ENCODE measurements at places on chromosomes 3 and 15.

GRCh38 chr3:21067031-21067813 lies 683.8 kb downstream of the ZNF385D start:
- DNase-seq = no peak

DNA sequence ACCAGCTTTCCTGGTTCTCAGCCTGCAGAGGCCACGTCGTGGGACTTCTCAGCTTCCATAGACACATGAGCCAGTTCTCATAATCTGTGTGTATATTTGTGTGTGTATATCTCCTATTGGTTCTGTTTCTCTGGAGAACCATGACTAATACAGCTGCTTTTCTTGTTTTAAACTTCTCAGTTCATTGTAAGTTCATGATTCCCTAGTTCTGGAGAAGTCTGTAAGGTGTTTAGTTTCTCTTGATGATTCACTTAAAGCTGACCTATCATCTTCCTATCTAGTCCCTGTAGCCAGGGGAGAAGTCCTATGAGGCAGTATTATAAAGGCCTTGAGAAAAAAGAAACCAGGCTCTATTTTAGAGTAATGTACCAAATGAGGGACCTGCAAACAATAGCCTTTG lies 147.7 kb downstream of the RYR3 start:
- no peak for DNase-seq

GRCh38 chr3:24299246-24299805 lies 195.3 kb downstream of the THRB start:
- no peak for DNase-seq

DNA sequence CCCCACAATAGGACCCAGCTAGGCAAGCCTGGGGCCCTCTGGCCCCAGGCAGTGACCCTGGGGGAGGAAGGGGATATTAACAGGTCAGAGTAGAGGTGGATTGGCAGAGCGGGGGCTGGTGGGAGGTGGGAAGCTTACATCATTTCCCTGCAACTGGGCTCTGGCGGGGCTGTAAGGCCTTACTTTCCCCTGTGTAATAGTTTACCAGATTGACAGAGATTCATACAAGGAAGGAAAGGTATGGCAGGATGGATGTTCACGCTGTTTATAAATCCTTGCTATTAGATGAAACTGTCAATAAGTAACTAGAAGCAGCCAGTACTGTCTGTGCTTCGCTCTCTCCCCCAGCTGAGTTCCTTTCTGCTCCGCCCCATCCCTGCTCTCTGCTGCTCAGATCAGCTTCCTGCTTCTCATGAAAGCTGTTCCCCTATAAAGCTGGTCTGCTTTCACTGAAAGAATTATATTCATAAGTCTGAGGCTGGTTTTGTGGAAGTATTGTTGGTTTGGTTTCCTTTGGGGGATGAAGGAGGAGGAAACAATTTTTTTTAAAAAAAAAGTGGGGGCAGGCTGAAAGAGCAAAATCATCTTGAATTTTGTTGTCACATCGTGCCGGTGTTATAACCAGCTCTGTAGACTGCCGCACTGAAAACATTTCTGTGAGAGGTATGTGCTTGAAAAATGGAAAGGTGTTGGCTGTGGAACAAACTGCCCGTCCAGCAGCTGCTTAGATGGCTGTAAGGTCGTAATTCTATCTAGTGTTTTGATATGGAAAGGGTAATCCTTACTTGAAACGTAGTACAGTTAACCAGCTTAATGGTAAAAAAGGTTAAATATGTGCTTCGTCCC lies 76.4 kb downstream of the BBX start:
- no peak for DNase-seq

DNA sequence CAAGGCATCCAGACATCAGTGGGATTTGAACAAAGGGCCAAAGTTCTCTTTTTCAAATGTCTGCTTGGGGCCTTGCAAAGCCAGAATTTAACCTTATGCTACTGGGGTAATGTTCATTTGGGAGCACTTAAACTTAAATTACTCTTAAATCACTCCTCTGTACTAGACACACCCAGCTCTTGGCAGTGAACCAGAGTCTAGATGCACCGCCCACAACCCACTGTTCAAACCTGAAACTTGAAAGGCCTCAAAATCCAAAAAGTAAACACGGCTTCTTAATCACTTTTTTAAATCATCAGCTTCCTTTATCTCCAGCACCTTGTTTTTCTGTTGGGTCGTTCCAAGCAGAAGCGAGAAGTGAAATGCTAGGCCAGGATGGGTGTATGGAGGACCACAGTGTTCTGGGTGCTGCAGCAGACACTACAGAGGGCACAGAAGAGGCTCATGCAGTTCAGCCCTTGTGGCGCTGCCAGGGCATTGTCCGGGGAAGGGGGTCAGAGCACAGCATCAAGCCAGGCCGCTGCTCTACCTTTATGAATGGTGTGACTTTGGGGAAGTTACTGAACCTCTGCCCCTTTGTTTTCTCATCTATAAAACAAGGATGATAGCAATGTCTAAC lies 28.8 kb downstream of the MECOM start:
- no peak for DNase-seq

DNA sequence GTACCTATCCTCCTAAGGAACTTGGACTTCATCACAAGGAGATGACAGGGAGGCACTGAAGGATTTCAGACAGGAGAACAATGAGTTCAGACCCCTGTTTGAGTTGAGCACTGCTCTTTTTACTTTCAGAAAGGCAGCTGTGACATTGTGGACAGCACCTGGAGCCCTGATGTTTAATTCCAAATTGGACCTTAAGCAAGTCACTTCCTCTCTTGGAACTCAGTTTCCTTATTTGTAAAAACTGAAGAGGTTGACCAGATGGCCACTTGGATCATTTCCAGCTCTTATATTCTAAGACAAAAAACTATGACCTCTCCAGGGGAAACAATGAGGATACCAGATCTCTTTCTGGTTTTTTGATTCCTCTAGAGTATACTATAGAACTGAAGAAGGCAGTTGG lies 34.1 kb upstream of the SMAD3 start:
- no peak for DNase-seq

GRCh38 chr3:77887611-77888010 lies 847.7 kb downstream of the ROBO2 start:
- DNase-seq = no peak

DNA sequence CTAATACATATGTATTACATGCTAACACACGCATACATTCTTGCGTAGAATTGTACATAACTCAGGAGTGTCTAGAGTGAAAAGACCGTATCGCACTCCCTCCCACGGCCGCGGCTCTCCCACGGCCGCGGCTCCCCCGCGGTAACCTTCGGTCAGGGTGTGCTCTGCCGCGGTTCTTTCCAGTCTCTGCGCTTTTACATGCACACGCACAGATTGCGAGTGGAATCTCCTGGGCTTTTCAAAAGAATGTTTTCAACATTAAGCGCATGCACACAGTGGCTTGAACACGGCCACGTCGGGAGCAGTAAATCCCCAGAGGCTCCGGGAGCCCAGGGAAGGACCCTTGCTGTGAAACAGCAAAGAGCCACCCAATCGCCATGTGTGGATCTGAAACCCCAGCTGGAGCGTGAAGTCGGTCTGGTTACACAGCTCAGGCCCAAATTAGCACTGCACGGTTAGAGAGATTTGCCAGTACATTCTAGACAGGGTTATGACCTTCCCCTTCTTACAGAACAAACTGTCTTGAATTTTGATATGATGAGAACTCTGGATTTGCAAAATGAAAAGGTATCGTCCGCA lies 805 bp upstream of the RGMA start:
- DNase-seq = no peak

DNA sequence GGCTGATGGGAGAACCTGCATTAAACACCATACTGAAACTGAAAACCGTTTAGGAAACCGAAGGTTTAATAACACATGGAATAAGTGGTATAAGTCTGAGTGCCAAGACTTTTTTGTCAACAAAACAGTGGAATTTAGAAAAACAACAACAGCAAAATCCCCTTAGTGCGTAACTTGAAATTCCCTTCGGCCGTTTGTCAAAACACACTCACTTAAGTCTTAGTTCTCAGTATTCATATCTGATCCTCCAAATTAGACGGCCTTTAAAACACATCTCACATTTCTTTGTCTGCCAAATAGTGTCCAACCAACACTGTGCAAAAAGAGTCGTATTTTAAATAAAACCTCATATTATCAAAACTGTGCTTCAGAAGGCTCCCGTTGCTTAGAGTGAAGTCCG lies 64.5 kb downstream of the LRCH3 start:
- DNase-seq = no peak

DNA sequence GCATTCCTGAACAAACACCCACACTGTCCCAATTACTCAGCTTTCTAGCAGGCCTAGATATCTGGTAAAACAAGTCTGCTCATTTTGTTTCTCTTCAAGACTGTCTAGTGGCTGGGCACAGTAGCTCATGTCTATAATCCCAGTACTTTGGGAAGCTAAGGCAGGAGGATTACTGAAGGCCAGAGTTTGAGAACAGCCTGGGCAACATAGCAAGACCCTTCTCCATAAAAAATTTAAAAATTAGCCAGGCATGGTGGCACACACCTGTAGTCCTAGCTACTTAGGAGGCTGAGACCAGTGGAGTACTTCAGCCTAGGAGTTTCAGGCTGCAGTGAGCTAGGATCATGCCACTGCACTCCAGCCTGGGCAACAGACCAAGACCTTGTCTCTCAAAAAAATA lies 6.2 kb upstream of the PTPN23 start:
- DNase-seq = no peak

GRCh38 chr15:27418726-27419125 lies 447.7 kb downstream of the GABRG3 start:
- no peak for DNase-seq

- no peak for DNase-seq
Measured at GRCh38 chr3:184384856-184385422, 5.1 kb downstream of the CHRD start.

- no peak for DNase-seq
Measured at GRCh38 chr3:184334470-184335158, 2.8 kb upstream of the FAM131A start.

GRCh38 chr3:138202945-138203701 lies 16.0 kb downstream of the ARMC8 start:
- no peak for DNase-seq

- peak; percentile 75 for DNase-seq
Measured at GRCh38 chr3:118970819-118971218, 63.8 kb downstream of the IGSF11 start.

GRCh38 chr3:68458581-68458980 lies 473.8 kb downstream of the TAFA4 start:
- no peak for DNase-seq

- DNase-seq = no peak
Measured at GRCh38 chr3:79018671-79019136, 749.1 kb downstream of the ROBO1 start.

- DNase-seq = no peak
Measured at GRCh38 chr3:197028728-197029510, 698 bp downstream of the MELTF start.

GRCh38 chr3:132723024-132723950 lies 1.1 kb upstream of the NPHP3 start:
- DNase-seq = peak; percentile 73

GRCh38 chr15:49314716-49315115 lies 108.3 kb upstream of the FGF7 start:
- no peak for DNase-seq

DNA sequence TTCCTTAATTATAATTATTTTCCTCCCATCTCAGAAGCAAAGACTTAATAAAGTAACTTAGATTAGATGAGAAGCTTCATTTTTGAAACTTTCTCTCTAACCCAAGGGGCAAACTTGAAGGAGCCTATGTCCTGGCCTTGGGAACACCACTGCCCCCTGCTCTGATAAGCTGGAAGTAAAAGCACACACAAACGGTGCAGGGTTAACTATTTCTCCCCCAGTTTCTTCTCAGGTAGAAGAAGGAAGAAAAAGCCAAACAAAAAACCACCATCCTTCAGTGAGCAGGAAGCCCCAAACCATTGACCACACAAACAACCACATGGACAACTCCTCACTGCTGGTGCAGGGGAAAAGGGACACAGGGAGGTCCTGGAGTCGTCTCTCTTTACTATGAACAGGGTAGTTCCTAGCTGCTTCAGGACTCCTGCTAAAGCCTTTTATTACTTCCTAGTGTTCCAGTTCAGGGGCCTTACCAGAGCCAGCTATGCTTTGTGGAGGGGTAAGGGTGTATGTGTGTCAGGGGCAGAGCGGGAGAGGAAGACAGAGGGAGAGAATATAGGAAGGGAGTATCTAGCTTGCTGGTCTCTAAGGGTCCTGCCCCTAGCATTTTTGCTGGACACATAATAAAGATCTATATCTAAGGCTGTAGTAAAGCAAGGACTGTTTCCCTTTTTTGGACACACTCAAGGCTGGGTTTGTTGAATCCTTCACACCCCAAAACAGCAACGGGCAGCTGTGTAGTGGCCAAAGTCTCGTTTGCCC lies 94.0 kb upstream of the UMPS start:
- DNase-seq = no peak

DNA sequence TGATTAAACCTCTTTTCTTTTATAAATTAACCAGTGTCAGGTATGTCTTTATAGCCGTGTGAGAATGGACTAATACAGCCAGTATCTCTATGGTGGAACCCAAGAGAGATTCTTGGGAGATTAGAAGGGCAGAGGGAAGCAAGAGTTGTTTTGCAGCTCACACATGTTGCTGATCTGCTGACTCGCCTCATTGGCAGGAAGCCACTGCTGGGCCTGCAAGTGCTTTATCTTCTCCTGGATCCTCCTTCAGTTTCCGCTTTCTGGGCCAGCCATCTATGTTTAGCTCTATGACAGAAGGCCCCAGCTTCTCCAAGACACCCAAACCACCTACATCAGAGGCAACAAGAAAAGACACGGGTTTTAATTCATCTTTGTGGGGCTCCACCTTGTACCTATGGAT lies 23.4 kb upstream of the GALNT15 start:
- DNase-seq = no peak

- DNase-seq = no peak
Measured at GRCh38 chr3:184596886-184597575, 35.4 kb downstream of the EPHB3 start.

All from NCI-H1694 treated with DMSO at 0.1 percent for 48 hours (cell line).